A673 (cell line): ENCODE measurements at places on chromosomes 12 and 14.

- DNase-seq, result peak; percentile 37
Observed at GRCh38 chr12:91370086-91370868, 187.7 kb upstream of the DCN start.

- DNase-seq, result peak; percentile 27
Observed at GRCh38 chr14:84323450-84323849, 1206.5 kb upstream of the FLRT2 start.

DNA sequence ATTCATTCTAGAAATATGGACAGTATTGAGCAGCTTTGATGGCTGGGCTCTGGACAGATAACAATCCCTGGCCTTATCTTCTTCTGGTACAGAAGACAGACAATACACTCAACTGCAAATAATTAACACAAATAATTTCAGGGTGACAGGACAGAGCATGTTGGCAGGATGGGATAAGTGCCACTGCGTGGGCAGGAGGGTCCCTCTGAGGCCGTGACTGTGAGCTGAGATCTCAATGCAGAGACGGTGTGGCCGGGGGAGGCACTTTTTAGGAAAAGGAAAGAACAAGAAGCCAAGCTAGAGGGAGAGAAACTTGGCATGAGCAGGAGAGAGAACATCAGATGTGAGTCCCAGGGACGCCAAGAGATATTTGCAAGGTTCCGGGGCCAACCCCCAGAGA lies 8.1 kb downstream of the SYNE3 start:
- DNase-seq, result no peak

GRCh38 chr12:59886131-59886733 lies 290.4 kb downstream of the SLC16A7 start:
- no peak for DNase-seq

- no peak for DNase-seq
Observed at GRCh38 chr14:74953686-74954085, 1.7 kb downstream of the PGF start.

DNA sequence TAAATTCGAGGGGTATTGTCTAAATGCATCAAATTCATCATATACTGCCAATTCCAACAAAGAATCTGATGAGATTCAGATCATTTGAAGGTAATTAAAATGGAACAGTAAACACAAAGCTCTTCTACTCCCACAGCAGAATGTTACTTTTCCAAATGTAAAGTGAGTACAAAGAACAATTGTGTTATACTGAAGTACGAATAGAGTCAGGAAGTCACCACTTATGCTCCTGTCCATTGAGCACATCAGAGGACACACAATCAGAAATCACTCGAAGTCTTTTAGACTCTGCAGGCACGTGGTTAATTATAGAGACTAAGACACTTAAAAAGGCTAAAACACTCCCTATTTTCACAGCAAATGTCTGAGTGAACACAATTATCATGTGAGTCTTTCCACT lies 388.5 kb upstream of the MIS18BP1 start:
- no peak for DNase-seq

DNA sequence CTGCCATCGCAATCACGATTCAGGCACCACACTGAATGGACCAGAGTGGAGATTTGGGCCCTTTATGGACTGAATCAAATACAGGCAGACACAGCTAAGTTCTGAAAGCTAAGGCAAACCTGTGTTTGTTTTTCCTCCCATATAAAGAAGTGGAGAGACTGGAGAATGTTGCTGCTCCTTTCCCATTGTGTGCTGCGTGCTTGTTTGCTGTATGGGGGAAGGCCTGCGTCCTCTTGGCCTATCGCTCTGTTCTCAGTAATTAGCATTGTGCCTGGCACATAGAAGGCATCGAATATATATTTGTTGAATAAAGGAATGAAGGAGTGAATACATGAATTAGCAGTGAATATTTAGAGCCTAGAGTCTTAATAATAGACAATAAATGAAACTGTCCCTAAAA lies 12.4 kb downstream of the ST8SIA1 start:
- no peak for DNase-seq

DNA sequence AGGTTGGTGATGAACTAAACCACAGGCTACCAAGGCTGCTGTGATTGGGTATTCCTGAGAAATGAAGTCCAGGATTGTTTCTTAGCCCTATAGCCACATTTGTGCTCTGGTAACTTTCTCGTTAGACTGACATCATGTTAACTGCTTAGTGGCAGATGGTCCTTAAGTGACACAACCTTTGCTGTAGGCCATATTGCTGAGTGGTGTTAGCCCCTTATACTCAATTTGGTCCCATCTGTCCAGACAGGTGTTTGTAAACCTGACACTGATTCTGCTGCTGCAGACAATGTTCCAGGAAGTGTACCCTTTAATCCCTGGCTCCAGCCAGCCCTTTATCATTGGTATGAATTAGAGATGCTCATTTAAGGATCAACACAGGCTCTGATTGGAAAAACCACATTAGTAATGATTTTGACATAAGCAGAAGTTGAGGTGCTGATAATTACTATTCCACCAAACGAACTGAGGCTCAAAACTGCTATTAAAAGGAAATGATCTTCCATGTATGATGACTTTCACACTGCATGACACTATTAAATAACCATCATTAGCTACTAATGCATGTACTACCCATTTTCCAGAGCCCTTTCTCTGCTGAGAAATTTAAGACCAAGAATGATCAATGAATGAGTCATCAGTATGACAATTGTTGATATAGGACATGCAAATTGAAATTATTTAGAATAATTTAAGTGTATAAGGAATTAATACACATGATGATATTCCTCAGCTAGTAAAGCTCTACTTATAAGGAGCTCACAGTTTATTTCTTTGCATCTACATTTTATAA lies 3.6 kb upstream of the SSTR1 start:
- DNase-seq, result no peak

DNA sequence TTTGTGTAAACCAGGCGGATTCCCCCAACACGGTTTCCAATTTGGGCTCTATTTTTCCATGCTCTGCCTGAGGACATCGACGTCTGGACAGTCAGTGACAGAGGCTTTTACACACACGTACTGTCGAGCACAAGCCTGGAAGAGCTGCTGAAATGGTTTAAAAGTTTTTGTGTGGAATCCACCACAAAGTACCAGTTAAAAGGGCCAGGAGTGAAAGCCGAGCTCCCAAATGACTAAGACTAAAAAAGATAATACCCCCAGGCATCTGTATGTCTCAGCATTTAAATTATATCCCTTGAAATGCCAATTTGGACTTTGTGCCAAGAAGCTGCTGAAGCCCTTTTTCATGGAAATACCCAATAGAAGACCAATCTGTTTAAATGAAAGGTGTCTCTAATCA lies 173.2 kb downstream of the EGLN3 start:
- DNase-seq, result peak; percentile 69

GRCh38 chr14:54591461-54591860 lies 24.5 kb downstream of the SAMD4A start:
- DNase-seq, result no peak

- no peak for DNase-seq
Observed at GRCh38 chr12:57515934-57516541, 4.3 kb downstream of the DDIT3 start.

- DNase-seq, result no peak
Observed at GRCh38 chr12:3160081-3160480, 82.9 kb downstream of the TSPAN9 start.

GRCh38 chr14:101562659-101563351 lies 1.5 kb downstream of the DIO3 start:
- DNase-seq, result no peak

- no peak for DNase-seq
Observed at GRCh38 chr14:77264466-77265186, 6.4 kb downstream of the NGB start.

DNA sequence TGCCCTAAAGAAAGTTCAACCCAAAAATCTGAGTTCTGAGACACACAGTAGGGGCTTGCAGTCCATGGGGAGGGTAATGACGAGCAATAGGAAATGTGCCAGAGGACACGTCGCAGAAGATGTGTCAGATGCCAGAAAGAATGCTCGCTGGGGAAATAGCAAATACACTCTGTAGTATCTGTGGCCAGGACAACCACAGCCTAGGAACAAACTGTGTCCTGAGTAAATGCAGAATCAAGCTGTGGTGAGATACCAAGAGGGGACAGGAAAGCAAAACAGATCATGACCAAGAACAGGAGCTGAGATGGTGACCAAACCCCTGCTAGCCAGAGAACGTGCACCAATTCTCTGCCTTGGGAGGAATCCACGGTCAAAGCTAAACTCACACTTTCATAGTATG lies 9.1 kb downstream of the CRACR2A start:
- no peak for DNase-seq

GRCh38 chr12:131197490-131197889 lies 243.8 kb downstream of the ADGRD1 start:
- DNase-seq, result no peak

DNA sequence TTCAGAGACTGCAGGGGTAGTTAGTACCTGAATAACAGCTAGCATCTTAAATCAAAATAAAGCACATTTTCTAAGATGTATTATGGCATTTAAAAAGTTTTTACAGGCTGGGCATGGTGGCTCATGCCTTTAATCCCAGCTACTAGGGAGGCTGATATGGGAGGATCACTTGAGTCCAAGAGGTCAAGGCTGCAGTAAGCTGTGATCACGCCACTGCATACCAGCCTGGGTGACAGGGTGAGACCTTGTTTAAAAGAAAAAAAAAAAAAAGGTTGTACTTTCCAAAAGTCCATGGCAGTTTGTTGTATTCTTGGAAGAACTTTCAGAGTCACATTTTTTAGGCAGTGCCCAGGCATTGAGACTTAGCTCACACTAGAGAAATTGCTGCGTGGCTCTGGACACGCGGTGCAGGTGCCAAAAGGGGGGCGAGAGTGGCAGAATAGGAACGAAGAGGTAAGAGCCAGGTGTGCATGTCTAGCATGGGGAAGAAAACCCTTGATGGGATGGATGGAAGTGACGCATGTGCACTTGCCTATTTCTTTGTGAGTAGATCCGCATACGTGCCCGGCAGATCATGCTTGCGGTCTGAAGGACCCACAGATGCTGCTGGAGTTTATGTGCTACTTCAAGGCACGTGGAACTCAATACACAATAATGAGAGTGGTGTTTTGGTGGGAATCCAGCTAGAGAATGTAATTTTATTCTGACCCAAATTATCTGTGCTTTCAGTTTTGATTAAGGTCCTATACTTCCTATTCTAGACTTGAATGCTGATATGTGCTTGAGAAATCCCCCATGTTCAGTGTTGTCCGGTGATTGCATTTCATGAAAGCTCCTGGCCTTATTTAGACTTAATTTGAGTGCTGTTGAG lies 11.9 kb downstream of the ANKRD13A start:
- no peak for DNase-seq

GRCh38 chr12:102848832-102849231 lies 68.2 kb downstream of the PAH start:
- DNase-seq, result no peak

DNA sequence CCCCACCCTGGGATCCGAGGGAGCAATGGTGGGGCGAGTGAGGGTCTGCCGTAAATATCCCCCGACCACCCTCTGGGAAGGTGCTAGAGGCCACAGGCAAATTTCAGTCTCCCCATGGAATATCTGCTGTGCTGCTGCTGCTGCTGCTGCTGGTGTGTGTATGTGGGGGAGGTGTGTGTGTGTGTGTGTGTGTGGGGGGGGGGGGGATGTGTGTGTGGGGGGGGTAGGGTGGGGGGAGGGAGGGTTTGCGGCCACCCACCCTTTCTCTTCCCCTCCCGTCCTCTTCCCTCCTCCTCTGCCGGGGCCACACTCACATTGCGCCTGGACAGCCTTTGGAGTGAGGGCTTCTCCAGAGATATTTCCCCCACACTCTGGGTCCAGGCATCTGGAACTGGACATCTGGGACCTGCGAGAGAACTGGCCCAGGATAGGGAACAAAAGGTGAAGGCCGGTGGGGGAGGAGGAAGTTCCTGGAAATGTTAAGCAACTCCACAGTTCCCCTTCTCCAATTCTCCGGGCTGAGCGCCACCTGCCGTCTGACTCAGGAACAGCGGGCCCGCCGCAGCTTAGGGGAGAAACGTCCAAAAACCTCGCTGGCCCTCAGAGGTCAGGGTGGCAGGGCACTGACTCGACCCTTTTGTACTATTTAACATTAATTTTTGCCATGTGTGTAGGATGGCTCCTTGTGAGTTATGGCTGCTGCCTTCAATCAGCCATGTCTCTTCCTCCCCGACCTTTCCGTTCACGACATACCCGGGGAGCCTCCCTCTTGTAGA lies at the start of gene C1RL:
Gene C1RL, minus strand, starts transcription at position 419 of the 776 bp plus-strand sequence. Its CDS starts 34 bp downstream, at position 385.
- peak; percentile 82 for DNase-seq

GRCh38 chr14:104563742-104564615 lies 15.6 kb upstream of the C14orf180 start:
- DNase-seq, result peak; percentile 56

GRCh38 chr12:3542911-3543310 lies 51.9 kb downstream of the PRMT8 start:
- DNase-seq, result no peak

DNA sequence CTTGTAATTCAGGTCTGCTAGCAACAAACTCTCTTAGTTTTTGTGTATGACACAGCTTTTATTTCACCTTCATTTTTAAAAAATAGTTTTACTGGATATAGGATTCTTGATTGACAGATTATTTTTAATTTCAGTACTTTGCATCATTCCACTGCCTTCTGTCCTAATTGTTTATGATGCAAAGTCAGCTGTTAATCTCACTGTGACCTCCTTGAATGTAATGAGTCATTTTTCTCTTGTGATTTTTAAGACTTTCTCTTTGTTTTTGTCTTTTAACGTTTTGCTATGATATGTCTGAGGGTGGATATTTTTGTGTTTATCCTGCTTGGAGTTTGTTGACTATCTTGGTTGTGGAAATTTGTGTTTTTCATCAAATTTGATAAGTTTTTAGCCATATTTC lies 126.3 kb upstream of the FBXO33 start:
- no peak for DNase-seq

DNA sequence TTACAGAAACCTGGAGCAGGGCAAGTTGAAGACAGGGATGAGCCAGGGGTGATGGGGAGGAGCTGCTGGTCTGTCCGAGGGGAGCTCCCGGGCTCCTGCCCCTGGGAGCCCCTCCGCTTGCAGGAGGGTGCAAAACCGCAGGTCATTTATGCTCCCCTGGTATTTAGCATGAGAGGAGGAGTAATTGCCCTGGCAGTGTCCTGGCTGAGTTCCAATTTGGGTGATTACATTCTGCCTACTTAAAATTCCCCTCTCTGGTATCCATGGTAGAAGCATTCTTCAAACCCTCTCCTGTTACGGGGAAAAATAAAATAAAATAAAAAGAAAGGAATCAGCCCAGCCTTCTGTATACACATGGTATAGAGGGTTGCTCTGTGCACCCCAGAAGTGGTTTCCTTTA lies 61.7 kb upstream of the VRK1 start:
- peak; percentile 73 for DNase-seq

DNA sequence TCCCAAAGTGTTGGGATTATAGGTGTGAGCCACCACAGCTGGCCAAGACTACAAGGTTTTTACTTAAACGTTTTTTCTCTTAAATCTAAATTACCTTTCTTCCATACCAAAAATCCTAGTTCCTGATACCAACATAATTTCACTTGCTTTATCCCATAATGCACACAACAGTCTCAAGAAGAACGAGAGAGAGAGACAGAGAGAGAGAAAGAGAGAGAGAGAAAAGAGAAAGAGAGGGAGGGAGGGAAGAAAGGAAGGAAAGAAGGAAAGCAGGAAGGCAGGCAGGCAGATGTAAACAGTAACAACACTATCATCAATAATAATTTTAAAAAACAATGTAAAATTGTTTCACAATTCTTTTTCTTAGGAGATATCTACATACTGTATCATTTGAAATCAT lies 118.4 kb downstream of the BTG1 start:
- DNase-seq, result no peak
